ENCODE measurements at places on chromosomes 11 and 22.
A peak's percentile ranks its signal among the peaks of the same experiment; 100 is the strongest.

DNA sequence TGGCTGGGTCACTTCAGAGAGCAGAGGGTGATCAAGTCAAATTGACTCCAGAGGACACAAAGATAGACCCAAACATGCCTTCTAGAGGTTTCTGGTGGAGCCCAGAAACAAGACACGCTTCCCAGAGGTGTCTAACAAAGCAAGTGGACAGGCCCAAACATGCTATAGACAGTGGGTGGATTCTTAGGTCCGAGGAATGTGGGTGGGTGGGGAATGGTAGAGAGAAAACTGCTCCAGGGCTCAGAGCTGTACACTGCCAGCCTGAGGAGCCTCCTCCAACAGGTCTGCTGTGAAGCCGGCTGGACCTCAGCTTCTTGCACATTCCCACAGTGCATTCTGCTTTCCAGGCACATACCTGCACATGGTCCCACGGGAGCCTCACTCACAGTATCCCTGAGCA is 116.8 kb upstream of the NECTIN1 start:
- DNase-seq = no peak

- DNase-seq = no peak
These were observed 58.1 kb downstream of the WNT11 start for GRCh38 chr11:76148231-76148630.

DNA sequence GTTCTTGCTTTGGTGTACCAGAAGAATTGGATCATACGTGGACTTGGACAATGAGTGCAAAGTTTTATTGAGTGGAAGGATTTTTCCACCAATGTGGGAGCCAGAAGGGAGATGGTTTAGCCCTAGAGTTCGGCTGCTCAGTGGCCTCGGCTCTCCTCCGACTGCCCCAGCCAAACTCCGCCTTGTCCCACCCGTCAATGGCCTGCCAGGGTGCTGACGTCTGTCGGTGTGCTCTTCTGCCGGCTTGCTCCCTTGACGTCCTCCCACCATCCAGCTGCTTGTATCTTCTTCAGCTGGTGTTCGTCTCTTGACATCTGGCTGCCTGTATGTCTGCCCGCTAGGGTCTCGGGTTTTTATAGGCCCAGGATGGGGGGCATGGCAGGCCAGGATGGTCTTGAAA is 154.8 kb downstream of the APOL5 start:
- DNase-seq = no peak

- no peak for DNase-seq
These were observed 4.2 kb downstream of the OVOL1 start for GRCh38 chr11:65790902-65791650.

GRCh38 chr11:10866893-10867331 is 9.1 kb upstream of the ZBED5 start:
- DNase-seq = no peak

DNA sequence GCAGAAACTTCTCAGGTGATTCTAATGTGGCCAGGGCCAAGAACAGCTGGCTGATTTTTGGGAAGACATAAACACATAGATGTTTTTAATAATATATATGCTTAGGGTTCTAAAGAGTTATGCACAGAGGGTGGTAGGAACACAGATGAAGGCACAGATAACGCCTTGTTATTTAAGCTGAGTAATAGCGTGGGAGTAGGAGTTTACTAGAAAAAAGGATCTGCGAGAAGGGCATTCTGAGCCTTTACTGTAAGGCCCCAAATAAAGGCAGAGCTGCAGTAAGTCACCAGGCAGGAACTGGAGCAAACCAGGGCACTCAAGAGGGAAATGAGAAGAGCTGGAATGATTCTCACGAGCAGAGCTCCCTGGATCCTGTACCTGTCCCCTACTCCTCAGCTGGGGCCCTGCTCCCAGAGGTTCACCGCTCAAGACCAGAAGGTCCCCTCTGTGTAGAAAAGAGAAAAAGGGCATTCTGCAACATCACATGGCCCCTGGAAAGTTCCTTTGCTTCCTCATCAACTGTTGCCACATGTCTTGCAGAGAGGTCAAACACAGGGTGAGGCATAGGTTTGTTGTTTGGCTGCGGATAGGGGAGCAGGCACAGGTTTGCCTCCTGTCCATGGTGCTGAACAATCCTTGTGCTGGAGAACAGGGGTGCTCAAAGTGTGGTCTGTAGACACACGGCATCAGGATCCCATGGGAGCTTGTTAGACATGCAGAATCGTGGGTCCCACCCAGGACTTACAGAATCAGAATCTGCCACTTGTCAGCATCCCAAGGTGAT is 125.7 kb downstream of the TENM4 start:
- DNase-seq = no peak

DNA sequence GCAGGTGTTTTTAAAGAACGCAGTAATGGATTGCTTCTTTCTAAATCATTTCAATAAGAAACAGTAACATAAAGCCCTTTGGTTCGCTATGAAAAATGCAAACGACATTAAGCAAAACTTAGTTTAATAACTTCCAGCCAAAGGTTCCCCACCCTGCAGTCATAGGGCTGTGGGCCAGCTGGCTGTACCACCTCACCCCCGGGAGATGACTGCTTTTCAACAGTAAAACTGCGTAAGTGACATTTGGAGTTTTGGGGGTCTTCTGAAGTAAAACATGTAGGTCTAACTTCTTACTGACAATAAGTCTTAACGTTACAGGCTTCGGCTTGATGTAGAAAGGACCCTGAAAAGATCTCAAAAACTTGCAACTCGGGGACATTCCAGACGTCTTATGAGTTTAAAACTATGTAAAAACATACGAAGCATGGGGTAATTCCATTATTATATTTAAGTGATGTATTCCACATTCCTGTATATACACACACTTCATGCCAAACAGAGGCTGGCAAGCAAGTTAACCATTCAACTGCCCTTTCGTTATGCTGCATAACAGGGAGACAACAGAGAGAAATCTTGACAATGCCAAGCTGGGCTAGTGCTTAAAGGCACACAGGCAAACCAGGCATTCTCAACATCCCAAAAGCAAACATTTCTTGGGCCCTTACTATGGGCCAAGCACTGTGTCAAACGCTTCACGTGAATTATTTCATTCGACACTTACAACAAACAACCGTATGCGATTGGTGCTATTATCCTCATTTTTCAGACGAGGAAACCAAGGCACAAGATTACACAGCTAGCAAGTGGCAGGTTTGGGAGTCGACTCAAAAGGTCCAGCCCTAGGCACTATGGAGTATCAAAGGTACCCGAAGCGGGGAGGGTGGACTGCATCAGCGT is 1.2 kb downstream of the MRTFA start:
- no peak for DNase-seq

DNA sequence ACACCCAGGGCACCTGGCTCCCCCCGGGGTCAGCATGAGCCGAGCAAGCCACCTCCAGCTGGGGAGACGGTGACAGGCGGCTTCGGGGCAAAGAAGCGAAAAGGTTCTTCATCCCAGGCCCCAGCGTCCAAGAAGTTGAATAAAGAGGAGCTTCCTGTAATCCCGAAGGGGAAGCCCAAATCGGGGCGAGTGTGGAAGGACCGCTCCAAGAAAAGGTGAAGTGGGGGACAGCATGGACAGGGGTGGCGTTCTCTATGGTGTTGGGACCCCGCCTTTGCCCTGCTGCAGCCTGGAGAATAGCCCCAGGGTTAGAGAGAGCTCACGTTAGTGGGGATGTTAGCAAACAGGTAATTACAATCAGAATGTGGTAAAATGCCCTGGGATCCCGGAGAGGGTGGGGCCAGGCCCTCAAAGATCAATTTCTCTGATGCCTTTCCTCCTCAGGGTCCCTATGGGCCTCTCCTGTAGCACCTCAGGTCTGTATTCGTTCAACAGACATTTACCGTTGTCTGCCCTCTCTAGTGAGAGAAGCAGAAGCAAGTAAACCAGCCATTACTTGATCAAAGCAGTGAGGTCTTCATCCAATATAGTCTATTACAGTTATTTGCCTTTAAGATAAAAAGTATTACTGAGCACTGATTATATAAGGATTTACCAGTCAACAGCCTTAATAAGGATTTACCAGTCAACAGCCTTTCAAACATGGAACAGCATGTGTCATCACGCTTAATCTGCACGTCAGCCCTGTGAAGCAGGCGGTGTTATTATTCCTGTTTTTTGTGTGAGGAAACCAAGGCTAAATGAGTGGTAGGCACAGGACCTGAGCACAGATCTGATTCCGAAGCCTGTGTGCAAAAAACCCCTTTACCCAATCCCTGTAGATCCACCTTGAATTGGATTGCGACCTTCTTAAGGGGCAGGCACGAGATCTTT is 1.0 kb downstream of the CCDC86 start:
- DNase-seq = no peak

DNA sequence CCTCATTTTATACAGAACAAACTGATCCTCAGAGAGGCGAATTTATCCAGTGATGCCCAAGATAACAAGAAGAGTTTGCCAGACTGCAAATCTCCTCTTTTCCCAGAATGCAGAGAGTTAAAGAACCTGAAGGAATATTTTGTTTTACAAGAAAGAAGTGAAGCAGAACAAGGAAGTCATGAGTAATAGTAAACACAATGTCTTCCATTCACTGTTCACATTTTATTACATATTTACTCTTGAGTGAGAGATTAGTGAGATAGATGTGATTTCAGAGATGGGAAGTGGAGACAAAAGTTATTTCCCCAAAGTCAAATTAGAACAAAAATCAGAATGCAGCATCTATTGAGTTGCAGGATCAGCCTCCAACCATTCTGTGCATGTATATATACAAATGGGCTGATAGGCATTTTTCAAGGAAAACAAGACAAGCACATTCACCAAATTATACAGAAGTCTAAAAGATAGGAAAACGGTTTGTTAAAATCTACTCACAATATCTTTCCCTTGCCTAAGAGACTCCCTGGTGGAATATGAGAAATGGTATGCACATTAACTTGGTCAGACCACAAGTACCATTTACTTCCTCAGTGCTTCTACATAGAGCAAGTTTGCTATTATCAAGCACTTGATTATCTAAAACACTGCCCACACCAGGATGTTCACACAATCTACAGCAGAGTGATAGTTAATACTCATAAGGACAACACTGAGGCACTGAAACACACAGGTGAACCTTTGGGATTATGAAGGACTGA is 12.0 kb downstream of the GUCY1A2 start:
- no peak for DNase-seq

DNA sequence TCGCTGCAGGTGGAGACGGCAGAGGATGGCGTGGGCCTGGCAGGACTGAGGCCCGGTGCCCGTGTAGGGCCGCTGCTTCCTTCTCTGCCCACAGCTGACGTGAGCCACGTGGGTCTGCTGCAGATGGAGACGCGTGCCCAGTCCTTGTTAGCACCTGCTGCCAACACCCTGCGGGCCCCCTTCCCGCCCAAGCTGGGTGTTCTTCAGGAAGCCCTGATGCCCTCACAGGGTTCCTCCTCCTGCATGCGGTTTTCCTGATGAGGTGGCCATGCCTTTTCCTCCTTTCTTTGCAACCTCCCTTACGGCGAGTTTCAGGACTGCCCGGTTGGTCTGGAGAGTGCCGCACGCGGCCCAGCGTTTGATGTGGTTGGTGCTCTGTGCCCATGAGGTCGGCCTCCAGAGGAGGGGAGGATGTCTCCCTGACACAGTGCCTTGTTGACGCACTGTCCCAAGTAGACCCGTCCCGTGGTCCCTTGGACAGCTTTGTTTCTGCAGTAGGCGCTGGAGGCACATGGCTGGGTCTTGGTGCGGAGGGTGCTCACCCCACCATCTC is 44.7 kb downstream of the AP2A2 start:
- peak; percentile 52 for DNase-seq

DNA sequence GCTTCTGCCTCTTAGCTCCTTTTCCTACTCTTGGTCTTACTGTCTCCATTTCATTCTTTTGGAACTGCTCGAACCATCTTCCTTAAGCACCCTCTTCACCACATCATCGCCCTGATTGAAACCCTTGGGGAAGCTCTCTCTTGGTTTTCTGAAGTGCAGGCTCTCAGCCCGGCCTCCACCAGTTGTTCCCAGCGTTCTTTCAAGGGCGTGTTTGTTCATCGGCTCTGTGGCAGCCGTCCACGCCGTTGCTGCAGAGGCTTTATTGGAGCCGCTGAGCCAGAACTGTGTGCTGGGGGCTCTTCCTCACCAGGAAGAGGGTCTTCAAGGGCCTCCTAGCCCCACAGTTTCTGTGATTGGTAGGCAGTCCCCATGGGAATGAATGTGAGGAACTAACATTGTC is 214.1 kb downstream of the TBC1D22A start:
- no peak for DNase-seq

GRCh38 chr11:33753304-33753967 is 17.2 kb upstream of the CD59 start:
- no peak for DNase-seq

GRCh38 chr11:44443836-44444769 is 121.4 kb upstream of the CD82 start:
- DNase-seq = no peak

DNA sequence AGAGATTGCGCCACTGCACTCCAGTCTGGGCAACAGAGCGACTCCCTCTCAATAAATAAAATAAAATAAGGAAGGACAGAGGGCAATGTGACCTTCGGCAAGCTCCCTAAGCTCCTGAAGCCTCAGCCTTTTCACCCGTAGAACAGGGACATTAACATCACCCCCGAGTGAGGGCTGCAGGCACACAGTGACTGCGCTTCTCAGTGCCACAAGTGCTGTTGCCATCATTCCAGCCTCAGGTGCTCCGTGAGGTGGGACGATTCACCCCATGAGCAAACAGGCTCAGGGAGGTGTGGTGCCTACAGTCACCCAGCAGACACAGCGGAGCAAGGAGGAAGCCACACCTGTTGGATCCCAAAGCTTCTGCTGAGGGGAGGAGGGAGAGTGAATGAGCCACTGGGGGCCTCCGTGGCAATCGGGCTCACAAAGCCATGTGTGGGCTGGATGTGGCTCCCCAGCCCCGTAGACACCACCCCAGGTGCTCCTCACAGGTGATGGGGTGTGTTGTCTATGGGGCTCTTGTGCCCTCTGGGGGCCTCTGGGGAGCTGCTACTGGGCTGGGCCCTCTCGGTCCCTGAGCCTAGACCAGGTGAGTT is 9.1 kb upstream of the TCF20 start:
- DNase-seq = no peak

- DNase-seq = no peak
These were observed 269.4 kb downstream of the TTC28 start for GRCh38 chr22:28410050-28410816.

- no peak for DNase-seq
These were observed 44.1 kb downstream of the RBFOX2 start for GRCh38 chr22:35984183-35985175.

DNA sequence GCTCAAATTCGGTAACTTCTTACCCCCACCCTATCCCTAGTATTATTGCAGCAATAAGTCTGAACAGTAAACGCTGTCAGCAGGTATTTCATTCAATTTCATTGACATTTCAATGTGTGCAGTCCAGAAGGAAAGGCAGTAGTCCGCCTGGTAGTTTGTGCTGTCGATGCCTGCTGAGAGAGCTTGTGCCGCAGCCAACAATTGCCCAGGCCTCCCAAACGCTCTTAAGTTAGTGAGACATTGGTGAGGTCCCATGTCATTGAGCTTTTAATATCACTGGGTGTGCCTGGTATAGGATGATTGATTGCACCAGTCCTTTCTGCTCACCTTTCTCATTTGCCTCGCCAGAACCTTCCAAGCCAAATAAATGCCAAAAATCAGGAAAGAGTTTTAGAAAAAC is 28.1 kb downstream of the ALKBH3 start:
- DNase-seq = no peak

GRCh38 chr11:66022401-66023185 is 3.7 kb downstream of the CATSPER1 start:
- DNase-seq = peak; percentile 56

- no peak for DNase-seq
These were observed 22.6 kb upstream of the HIPK3 start for GRCh38 chr11:33234397-33235190.

- DNase-seq = no peak
These were observed 14.6 kb downstream of the CCDC83 start for GRCh38 chr11:85869781-85870180.

Data from GDM1 (cell line).